Left colon (tissue), 2 donors: ENCODE measurements at places on chromosomes 7 and 10.
A peak's percentile ranks its signal among the peaks of the same experiment; 100 is the strongest.

DNA sequence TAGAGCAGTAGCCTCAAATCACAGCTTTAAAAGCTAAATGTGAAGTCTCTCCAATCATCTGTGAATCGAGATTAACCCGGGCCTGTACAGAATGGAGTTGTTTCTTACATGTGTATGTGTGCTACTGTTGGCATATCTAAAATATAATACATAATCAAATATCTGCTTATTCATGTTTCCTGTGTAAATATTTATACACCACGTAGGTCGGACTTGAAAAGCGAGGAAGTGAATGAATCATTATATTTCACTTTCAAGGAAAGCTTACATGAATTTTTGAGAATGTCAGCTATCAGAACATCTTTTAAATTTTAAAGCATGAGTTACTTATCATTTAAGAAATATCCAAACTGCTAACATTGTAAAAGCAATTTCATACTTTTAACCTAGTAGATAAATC is 233.3 kb downstream of the SLC25A13 start:
- no peak for DNase-seq

- DNase-seq, result no peak
These were observed 3.3 kb downstream of the ITGB1 start for GRCh38 chr10:32954545-32955298.

DNA sequence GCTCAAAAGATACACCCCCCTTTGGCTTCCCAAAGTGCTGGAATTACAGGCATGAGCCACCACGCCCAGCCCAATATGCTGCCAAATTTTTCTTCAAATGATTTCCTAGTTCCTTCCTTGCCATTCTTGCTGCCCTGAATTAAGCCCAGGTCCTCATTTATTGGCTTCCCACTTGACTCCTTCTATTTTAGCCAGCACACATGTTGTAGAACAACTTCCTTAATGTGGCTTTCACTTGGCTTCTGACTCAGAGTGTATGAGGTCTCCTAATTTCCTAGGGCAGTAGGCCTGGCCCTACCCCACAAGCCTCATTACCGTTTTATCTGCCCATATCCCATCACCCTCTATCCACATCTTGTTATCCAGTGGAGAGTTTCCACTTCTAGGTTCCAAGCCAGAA is 21.8 kb upstream of the HIPK2 start:
- DNase-seq, result no peak

- DNase-seq, result no peak
These were observed 805 bp downstream of the RASGEF1A start for GRCh38 chr10:43265799-43266721.

DNA sequence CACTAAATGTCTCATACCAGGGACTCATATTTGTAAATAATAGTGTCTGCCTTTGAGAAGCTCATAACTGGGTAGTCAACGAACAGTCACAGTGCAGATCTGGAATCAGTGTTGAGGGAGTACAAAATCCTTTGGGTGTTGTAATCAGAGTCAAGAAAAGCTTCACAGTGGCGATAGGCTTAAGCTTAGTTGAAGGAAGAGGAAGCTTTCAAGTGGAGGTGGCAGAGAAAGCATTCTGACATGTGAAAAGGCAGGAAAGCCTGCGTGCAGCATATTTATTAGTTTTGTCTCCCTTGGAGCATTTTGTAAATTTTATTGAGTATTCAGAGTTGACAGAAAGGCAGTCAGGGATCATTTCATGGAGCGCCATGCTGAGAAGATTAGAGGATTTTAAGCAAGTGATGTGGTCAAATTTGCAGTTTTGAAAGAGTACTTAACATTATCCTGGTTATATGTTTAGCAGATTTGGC is 104.9 kb downstream of the ADK start:
- no peak for DNase-seq

DNA sequence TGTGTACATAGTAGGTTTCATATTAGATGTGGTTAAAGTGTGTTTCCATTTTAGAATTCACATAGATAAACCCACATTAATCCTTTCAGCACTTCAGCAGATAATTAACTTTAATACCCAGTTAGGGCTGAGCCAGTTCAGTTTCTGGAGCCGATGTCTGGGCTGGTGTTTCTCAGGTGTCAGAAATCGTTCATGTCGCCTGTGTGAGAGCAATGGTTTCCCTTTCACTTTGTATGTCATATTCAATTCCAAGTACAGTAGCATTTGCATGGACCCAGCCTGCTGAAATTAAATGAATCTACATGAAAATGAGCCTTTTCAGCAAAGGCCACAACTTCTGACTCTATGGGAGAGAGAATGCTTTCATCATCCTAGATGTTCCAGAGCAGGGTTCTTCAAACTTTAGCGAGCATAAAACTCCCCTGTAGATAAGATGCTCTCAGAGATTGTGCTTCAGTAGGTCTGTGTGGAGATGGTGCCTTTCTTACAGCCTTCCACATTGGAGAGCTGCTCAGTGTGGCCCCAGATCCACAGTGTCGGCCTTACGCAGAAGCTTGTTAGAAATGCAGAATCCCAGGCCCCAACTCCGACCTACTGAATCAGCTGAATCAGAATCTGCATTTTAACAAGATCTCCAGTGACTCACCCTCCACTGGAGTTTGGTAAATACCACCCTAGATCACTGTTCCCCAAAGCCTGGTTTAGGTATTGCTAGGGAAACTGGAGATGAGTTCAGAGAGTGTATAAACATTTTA is 19.6 kb downstream of the WIPF3 start:
- no peak for DNase-seq

DNA sequence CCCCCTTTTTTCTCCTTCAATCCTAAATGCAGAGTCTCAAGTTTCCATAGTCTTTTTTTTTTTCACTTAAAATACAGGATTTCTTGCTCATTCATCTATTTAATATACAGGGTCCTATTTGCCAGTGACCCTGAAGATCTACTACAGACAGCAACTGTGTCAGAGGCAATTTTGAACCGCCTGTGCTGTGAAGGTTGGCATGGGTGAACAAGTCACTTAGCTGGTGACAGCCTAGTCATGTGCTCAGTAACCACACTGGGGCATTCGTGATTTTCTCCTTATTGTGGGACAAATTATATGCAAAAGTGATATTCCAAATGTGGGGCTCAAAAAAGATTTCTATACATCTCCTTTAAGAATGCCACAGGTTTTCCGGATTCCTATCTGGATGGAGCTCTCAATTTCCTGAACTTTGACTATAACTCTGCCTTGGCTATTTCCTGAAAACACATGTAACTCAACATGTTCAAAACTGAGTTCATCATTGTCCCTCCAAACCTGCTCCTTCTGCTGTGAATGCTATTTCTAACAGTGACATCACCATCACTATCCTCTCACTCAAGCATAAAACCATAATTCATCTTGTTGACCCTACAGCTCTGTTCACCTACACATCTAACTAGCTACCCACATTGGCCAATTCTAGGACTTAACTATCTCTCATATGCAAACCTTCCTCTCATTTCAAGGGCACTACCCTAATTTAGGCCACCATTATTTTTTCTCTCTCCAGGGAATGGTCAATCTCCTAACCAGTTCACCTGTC is 36.7 kb downstream of the CDK6 start:
- DNase-seq, result no peak

DNA sequence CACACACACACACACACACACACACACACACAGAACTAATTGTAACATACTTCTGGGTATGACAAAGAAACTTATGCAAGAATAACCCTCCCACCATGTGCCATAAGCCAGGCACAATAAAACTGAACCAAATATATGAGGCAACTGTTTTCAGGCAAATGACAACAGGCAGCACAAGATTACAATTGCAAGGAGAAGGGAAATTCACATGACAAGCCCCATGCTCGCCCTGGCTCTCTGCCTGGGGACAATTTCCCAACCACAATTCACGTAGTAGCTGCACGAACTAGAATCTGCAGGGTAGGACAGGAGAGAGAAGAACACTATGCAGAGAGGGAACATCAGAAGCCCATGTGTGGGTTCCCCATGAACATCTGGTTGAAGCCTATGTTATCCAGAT is 143.3 kb downstream of the CALN1 start:
- no peak for DNase-seq

DNA sequence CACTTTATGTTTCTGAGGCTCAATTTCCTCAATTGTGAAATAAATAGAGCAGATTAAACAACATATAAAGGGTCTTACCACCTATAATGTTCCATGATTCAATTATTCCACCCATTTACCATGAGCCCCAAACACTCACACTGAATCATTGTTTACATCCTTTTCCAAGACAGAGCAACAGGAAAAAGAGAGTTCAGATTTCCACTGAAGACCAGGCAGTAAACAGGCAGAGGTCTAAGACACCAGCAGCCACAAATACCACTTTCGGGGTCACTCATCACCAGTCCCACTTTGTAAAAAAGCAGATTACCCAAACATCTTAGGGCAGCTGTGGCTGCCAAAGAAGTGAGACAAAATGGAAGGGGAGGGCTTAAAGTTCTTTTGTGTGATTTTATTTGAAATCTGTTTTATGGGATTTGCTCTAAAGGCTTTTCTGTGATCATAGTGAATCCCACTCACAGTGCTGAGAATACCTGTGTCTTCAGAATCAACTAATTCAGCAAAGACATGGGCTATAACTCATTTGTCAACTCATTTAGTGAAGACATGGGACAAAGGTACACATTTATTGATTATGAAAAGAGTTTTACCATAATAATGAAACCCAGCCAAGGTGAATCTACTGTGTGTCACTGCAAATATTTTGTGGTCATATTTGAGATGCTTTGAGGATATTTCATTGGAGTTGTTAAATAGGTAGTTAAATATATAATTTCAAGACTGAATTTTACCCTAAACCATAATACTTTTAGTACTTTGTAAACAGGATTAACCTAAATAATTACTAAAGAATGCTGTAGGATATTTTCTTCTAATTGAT is 24.8 kb upstream of the DLD start:
- DNase-seq, result no peak

DNA sequence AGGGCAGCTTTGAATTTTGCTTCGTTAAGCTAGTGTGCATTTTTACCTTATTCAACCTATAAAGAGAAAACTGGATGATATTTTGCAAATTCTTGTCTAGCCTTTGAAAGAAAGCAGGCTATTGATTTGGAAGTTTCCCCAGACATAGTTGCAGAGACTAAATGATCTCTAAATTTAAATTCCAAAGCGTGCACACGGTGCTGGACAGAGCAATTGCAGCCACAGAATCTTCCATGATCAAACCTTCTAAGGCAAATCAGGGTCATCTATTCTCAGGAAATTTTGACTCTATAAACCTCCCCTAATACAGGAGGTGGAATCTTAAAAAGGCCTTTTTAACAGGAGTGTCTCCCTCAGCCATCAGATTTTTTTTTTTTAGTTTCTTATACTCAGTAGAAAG is 159.9 kb downstream of the MDFIC start:
- no peak for DNase-seq

DNA sequence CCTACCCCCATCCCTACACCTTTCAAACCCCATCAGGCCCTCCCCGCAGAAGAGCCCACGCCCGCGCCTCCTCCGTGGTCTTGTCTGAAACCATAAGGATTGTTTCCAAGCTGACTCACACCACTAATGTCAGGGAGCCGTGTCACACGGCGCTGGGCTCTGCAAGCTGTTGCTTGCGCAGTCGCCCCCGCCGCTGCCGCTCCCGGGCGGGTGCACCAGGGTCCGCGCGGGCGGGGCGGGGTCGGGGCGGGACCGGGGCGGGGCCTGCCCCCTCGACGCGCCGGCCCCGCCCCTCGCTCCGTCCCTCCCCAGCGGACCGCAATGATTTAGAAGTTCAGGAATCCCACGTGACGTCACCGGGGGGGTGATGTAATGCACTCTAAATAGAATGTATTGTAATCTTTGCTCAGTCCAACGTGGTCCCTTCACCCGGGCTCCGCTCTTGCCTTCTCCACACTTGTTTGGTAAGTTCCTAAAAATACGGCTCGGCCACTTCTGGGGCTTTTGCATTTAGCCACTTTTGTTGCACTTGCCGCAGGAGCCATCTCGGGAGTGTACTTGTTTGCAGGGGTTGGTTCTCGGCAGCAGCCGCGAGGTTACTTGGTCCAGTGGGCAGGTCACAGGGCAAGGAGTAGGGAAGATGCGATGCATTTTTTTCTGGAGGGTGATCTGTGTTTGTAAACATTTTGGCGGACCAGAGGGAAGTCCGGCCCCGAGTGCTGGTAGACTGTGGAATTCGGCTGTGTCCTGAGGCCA is 3.2 kb upstream of the CREB5 start:
- peak; percentile 79 for DNase-seq

DNA sequence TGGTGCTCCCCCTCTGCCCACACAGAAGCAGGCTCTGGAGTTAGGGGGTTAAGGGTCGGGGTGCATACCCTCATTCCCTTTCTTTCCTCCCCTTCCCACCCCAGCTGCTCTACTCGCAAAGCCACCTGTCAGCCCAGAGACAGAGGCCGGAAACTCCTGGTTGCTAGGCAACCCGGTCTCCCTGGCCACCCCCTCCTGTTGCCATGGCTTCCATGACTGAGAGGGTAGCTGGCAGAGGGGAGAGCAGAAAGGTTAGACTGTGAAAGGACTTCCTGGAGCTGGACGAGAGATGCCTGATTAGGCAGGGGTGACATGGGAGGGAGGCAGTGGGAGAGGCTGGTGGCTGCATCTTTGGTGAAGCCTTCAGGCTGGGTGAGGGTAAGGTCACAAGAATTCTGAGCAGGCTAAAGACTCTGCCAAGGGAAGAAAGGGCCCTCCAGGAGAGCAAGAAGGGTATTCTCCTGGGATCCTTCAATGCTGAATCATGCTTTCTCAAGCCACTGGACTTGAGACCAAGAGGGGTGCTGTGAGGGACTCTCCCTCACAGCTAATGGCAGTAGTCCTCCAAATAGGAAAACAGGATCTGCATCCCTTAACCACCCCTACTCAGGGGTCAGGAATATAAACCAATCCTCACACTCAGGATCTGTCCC is 5.4 kb downstream of the PSD start:
- DNase-seq, result no peak

GRCh38 chr10:24569330-24569796 is 154.3 kb downstream of the ARHGAP21 start:
- no peak for DNase-seq

GRCh38 chr10:125521721-125522680 is 161.0 kb downstream of the TEX36 start:
- DNase-seq, result no peak

- no peak for DNase-seq
These were observed 292.2 kb upstream of the TAC1 start for GRCh38 chr7:97439637-97440214.

DNA sequence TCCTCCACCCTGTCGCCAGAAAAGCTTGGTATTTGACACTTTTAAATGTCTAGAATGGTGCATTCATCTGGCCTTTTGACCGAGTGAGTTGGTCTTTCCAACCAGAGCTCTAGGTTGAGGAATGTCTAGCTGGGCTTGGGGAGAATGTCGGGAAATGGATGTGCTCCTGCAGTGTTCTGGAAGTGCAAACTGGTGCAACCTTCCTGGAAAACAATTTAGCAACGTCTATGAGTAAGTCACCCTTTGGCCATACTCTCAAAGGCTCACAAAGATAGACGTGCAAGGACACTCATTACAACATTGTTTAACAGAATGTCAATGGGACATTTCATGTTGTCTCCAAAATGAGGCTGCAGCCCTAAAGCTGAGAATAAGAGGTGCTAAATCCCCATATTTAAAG is 12.2 kb upstream of the NMT2 start:
- no peak for DNase-seq

DNA sequence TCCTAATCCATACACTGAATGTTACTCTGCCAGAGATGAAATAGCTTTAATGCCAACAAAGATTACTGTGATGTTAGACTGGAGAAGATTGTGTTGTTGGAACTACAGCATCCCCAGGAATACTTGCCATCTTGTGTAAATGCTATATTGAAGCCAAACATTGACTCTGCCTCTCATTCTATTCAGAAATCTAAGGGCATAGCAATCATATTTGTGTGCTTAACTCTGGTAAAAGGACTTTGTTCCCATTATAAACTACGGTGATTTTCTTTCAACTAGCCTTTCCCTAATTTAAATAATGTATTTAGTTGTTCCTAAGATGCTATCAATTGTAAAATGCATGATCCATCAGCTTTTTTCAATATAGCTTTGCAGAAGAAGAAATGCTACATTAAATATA is 498.4 kb upstream of the LRRN3 start:
- no peak for DNase-seq
